Fibroblast of lung (primary cell): ENCODE measurements at places on chromosomes 1 and 21.

DNA sequence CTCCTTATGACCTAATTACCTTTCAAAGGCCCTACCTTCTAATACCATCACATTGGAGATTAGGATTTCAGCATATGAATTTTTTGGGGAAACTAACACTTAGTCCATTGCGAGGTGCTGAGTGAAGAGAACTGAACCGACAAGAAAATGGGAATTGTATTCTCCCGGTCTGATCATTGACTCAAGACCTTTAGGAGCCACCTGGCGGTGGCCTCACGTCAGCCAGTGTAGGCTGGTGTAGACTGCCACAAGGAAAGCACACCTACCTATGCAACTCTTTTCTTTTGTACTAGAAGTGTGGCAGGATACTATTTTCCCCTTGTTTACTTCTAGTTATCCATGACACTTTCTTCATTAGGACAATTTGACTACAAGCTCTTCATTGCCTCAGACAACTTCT, 333.5 kb upstream of the B3GALT2 start:
- DNase-seq = no peak

GRCh38 chr1:94072840-94073522, 48.0 kb downstream of the ABCA4 start:
- no peak for DNase-seq

DNA sequence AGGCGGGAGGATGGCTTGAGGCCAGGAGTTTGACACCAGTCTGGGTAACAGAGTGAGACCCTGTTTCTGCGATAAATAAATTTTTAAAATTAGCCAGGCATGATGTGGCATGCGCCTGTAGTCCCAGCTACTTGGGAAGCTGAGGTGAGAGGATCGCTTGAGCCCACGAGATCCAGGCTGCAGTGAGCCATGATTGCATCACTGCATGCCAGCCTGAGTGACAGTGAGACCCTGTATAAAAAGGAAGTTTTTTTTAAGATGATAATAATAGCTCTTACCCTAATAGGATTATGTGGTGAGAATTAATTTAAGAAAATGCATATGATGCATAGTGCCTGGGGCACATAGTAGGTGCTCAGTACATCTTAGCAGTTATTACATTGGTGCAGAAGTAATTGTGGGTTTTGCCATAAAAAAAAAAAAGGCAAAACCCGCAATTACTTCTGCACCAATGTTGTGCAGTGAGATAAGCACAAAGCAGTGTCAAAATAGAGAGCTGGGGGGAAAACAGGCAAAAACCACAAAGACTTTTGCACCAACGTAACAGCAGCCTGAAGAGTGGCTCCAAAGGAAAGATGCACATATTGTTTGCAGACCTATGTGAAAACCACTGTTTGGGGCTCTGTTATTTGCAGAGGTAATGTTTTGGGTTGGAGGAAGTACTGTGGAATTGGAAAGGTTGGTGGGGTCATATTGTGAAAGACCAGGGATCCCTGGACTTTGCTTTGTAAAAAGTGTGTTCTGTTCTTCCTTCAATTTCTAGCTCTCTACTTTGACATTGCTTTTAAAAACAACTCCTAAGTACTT, 72.4 kb downstream of the PLXNA2 start:
- no peak for DNase-seq

- peak; percentile 91 for DNase-seq
Measured at GRCh38 chr1:145782272-145783099, 41.4 kb downstream of the RNF115 start.

- DNase-seq = no peak
Measured at GRCh38 chr1:21298981-21299391, 8.7 kb upstream of the ECE1 start.

DNA sequence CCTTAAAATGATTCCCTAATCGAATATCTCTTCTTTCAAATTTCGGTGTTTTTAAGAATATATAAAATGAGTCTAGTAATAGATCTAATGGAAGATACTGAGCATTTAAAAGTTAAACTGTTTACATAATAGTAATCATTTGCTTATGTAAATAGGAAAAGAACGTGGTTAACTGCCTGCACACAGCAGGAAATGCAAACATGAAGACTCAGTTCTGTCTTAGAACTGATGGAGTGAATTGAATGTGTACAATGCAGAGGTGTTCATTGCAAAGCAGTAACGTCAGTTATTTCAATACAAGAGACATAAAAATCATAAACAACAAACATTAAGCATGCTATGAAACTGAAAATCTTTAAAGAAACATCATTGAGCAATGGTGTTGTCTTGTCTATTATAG, 359.4 kb upstream of the ADAMTS5 start:
- no peak for DNase-seq

DNA sequence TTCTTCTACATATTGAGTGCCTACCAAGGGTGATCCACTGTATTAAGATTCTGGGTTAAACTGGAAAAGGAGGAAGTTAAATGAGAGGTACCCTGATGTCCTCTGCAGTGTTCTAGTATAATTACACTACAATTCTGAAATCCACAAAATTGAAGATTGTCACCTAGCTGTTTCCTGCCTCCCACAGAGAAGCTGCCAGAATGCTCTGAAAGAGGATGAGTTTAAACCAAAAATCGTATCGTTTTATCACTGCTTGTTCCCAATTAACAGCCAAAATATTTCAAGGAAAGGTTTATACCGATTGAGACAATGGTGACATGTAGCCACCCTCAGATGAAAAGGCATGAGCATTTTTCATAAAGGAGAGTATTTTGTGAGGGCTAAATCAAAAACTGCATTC, 28.0 kb downstream of the TIAM1 start:
- no peak for DNase-seq

- peak; percentile 23 for DNase-seq
Measured at GRCh38 chr1:89546934-89547562, 22.4 kb downstream of the LRRC8B start.

DNA sequence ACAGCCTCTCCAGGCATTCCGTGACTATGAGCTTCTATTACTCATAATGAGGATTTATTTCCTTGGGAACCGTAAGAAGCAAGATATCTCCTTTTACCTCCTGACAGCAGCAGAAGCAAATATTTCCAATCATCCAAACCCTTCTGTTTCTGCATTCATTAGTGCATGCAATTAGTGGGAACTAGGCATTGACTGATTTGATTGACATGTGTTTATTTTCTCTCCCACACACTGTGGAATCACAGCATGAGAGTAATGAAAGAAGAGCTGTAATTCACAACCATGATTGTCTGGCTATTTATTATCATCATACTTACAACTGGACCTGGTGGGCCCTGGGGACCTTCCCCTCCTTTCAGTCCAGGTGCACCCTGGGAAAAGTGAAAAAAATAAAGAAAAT, 146.8 kb downstream of the COL11A1 start:
- DNase-seq = no peak

GRCh38 chr1:6634371-6635052, 9.8 kb downstream of the THAP3 start:
- peak; percentile 36 for DNase-seq

DNA sequence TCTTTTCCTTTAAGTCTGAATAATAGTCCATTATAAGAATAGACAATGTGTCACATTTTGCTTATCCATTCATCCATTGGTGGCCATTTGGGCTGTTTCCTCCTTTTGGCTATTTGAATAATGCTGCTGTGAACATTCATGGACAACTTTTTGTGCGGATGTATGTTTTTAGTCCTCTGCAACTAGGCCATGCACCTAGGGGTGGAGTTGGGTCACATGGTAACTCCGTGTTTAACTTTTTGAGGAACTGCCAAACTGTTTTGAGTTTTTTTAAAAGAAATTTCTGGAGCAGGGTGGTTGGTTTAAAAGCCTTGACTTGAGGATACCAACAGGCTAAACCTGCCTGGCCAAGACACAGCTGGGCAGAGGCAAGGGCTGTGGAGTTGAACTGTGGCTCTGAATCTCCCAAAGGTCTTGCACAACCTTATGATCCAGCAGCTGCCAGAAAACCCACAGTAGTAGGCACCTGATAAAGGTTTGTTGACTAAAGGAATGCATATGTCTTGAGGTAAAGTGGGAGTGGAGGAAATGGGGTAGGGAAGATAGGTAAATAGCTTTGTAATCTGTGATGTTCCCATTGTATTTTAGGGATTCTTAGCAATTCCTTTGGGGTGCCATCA, 5.6 kb upstream of the RPTN start:
- no peak for DNase-seq

DNA sequence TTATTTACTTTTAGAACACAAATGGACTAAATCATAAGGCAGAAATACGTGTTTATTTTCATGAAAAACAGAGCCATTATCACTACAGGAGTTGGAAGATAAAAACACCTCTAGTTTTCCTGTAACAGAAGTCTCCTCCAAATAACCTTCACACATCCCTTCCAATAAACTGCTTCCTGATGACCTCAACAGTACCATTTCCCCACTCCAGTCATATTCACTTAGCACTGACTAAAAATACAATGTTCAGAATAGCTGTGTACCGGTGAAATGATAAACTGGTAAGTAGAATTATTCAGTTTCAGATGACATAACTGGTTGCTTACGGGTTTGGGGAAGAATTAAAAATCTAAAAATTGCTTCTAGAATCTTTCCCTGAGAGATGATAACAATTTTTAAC, 137.9 kb downstream of the DENND1B start:
- no peak for DNase-seq

DNA sequence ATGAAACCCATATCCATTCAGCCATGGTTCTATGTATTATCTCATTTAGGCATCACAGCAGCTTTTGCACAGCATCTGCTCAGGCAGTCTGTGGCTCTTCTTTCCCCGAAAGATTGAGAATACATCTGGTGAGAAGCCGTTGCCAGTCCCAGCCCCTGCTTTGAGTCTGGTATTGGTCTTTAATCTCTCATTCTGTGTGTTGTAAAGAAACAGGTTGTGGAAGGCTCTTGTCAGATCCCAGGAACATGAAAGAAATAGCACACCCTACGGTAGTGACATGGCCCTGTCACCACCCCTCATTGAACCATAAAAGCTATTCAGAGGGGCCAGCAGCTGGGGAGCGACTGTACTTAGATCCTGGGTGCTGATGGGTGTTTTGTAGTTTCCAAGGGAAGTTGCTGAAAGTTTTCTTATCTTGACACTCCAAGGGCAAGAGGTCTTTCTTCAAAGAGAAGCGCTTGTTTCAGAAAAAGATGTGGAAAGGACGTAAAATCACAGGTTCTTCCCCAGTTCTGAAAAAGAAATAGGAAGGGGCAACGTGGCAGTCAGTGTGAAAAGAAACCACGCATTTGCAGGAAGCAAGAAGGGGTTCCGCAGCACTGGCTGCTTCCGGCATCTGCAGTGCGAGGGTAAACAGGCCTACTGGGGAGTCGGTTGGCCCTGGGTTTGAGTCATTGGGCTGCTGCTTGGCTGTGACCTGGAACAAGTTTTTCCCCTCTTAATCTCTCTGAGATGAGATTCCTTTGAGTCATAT, 145.0 kb downstream of the DHRS3 start:
- peak; percentile 47 for DNase-seq

DNA sequence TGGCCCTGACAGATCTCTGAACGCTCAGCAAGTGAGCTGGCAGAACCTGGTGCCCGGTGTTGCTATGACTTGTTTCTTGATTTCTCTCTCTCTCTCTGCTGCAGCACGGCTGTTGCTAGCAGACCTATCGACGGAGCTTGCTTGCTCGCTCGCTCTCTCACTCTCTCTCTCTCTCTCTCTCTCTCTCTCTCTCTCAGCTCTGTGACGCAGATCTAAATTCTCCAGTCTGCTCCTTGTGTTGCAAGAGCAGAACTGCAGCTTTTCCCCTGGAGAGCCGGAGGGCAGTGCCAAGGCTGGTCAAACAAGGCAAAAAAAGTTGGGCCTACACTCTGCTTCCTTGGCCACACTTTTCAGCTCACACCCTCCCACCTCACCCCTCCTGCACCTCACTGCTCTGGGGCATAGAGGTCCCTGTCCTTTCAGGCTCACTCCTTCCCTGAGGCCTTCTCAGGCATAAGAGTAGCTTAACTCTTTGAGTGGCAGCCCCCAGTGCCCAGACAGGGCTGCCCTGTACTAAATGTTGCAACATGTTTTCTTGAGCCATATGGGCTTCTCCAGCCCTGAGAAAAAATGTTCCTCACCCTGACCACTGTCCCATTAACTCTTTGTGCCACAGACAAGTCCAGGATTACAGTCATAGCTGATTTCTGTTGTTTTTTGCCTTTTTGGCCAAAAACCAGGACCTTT, 72.2 kb downstream of the CD46 start:
- peak; percentile 98 for DNase-seq

- no peak for DNase-seq
Measured at GRCh38 chr1:57683037-57683942, 259.4 kb upstream of the DAB1 start.

GRCh38 chr1:39761557-39762260, 9.4 kb downstream of the OXCT2 start:
- no peak for DNase-seq

GRCh38 chr1:98458511-98459485, 202.7 kb upstream of the SNX7 start:
- no peak for DNase-seq

GRCh38 chr1:154733621-154734020, 125.6 kb upstream of the ADAR start:
- no peak for DNase-seq

GRCh38 chr1:39672551-39672947, 642 bp upstream of the NT5C1A start:
- no peak for DNase-seq

DNA sequence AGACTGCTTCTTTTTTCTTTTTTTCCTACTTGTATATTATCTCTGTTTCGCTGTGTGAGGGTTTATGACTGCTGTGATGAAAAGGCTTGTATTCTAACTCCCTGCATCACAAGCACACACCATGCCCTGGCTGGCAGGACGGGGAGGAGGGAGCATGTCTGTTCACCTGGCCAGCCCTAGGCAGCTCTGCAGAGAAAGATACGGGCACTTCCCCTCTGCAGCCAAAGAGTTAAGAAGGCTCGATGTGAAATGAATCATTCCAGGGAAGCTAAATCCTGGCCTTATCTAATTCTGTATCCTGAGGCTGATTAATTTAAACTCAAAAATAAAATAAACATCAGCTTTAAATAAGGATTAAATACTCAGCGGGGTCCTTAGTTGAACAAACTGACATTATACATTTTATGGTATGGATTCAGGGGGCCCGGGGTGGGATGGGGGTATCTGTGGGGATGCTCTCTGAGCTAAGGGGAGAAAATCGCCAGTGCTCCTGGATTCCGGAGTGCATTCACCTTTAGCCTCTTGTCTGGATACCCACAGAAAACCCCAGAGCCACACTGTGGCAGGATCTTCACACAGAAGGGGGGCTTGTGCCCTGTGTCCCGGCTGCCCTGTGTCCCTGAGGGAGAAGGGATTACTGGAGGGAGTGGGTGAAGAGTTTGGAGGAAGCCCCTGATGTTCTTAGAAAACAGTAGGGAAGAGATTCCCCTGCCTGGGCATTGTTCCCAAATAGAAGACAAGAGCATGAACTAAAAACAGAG, 321.5 kb downstream of the NPHP4 start:
- no peak for DNase-seq
